ENCODE measurements at places on chromosomes 5 and 9.

GRCh38 chr5:3526551-3527185 is 69.0 kb upstream of the IRX1 start:
- DNase-seq = no peak

- DNase-seq = peak; percentile 50
Observed at GRCh38 chr5:144202072-144202471, 31.4 kb downstream of the KCTD16 start.

DNA sequence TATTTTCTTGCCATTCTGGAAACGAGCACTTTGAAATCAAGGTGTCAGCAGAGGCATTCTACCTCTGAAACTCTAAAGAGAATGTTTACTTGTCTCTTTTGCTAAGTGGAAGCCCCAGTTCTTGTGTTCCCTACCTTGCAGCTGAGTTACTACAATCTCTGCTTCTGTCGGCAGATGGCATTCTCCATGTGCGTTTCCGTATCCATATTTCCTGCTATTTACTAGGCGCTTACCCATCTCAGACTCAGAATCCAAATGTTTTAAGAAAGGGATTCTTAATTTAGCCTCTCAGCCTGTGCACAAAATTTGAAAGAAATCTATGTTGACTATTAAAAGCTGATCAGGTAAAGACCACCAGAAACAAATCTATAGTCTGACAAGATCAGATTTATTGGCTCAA is 221.3 kb upstream of the FTMT start:
- no peak for DNase-seq

GRCh38 chr9:82949203-82949602 is 113.7 kb downstream of the RASEF start:
- DNase-seq = no peak

DNA sequence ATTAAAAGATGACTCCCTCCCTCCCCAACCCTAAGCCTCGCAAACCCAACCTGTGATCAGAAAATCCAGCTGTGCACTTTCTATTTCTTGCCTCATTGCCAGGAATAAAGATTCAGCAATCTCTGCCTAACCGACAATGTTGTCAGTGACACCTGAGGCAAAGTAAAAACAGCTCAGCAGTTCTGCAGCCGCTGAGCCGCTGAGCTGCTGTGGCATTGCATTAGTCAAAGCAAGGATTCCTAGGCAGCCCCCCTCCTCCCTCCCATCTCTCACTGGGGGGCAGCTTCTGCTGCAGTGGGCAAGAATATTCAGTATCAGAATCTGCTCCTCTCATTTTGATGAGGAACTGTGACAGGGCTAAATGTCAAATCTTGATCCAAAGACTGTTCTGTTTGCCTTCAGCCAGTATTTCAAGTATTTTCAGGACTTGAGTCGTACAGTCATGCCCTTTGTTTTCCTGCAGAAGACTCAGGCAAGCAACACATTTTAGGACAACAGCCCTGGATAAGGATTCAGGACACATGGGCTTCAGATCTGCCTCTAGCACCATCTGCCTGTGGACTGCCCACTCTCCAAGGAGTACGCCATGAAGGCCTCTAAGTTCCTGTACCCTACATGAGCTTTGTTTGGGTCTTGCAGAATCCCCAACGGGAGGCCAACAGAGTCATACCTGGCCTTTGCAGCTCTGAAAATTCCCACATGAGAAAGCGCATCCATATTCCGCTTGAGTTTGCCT is 41.1 kb upstream of the DAP start:
- DNase-seq = no peak

GRCh38 chr9:981491-981898 is 5.0 kb downstream of the DMRT3 start:
- DNase-seq = no peak

- peak; percentile 86 for DNase-seq
Observed at GRCh38 chr9:129143031-129143927, 32.1 kb downstream of the PTPA start.

- DNase-seq = no peak
Observed at GRCh38 chr5:145867806-145868205, 5.0 kb downstream of the GRXCR2 start.

DNA sequence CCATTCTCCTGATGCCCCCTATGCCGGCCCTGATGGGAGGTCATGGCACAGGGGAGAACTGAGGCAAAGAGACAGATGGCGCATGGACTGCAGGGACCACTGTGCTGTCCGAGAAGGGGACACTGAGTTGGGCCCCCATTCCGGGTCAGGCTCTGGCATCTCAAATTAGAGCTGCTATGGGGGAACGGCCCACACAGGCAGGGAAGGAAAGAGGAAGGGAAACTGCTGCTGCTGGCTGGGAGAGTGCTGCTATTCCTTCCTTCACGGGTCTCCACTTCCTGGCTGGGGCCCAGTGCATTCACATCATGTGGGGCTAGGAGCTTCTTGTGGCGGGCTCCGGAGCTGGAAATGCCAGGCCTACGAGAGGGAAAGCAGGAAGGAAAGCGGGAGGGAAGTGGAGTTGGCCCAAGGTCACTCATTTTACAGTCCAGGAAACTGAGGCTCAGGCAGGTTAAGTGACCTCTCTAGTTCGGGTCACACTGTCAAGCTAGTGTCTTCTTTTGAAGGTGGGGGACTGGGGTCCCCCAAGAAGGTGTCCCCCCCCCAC is 1.3 kb upstream of the CARD19 start:
- no peak for DNase-seq

- no peak for DNase-seq
Observed at GRCh38 chr9:108889649-108890067, 27.6 kb downstream of the ACTL7A start.

GRCh38 chr5:34652914-34653313 is 3.2 kb upstream of the RAI14 start:
- DNase-seq = no peak

DNA sequence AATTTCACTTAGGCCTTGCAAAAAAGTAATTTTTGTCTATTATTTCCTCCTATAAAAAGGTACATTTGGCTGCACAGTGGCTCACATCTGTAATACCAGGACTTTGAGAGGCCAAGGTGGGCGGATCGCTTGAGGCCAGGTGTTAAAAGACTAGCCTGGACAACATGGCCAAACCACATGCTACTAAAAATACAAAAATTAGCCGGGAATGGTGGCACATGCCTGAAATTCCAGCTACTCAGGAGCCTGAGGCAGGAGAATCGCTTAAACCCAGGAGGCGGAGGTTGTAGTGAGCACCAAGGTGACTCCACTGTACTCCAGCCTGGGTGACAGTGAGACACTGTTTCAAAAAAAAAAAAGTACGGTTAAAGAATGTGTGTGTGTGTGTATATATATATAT is 15.7 kb downstream of the NUP155 start:
- no peak for DNase-seq

DNA sequence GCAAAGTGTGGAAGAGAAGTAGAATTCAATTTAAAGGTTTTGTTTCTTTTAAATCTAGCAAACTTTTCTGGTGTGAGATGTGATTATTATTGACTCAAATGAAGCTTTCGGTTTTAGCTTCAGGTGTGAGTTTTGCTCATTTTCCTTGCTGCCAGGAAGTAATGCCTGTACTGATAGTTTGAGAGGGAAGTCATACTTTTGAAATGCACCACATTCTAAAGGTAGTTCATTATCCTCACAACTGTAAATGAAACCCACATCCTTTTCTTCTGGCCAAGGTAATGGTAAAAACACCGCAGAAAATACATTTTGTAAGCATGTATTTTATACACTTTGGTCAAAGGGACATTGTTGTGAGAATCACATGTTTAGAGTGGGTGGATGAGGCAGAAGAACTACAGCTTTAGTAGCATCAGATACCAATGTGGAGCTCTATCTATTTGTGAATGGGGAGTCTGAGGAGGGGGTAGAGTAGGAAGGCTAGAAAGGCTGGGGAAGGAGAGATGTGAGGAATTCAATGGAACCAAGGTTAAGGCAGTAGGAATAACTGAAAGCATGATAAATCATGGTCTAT is 167.0 kb upstream of the CDKN2B start:
- DNase-seq = no peak

DNA sequence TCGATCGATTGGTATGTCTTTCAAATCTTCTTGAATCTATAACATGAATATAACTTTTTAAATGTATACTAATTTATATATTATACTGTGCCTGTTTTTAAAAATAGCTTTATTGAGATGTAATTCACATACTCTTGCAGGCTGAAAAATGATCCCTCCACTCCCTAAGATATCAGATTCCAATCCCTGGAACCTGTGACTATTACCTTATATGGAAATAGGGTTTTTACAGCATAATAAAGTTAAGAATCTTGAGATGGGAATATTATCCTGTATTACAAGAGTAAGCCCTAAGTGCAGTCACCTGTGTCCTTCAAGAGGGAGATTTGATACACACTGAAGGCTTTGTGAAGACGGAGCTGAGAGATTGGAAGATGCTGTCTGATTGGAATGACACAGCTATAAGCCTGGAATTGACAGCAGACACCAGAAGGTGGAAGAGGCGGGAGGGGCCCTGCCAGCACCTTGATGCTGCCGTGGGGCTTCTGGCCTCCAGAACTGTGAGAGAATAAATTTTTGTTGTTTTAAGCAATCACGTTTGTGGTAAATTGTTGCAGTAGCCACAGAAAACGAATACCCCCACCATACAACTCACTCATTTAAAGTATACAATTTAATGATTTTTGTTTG is 161.3 kb downstream of the RMI1 start:
- peak; percentile 47 for DNase-seq

GRCh38 chr5:110838961-110839360 is 100.2 kb downstream of the SLC25A46 start:
- peak; percentile 3 for DNase-seq

- DNase-seq = no peak
Observed at GRCh38 chr5:151703227-151703626, 16.5 kb upstream of the SPARC start.

GRCh38 chr9:91426123-91426745 is 2.6 kb upstream of the NFIL3 start:
- no peak for DNase-seq

GRCh38 chr9:30925126-30925525 is 1459.3 kb upstream of the ACO1 start:
- no peak for DNase-seq
